ENCODE measurements at places on chromosomes 5 and 9.

GRCh38 chr5:95821110-95822021 is 1.2 kb downstream of the GLRX start:
- DNase-seq = no peak

DNA sequence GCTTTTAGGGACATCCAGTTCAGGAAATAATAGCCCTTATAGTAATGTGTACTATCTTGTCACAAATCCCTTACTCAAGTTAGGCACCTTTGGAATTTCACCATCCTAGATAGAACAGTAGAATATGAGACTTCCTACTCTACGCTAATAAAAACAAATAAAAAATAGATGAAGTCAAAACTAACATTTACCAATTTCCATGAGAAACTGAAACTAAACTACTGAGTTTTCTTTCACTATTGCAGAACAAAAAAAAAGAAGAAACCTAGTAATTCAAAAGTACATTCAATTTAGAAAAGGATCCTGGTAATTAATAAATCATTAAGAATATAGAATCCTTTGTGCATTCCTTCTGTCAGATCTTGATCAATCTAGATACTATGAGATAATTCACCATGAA is 14.0 kb downstream of the STARD4 start:
- no peak for DNase-seq

- no peak for DNase-seq
Observed at GRCh38 chr9:106864373-106865143, 1.6 kb downstream of the ZNF462 start.

GRCh38 chr5:52063186-52063585 is 679.9 kb downstream of the ISL1 start:
- DNase-seq = no peak

- DNase-seq = no peak
Observed at GRCh38 chr5:102796498-102796897, 41.4 kb downstream of the PAM start.

Data from iPS-NIHi11 (cell line).